Naive thymus-derived CD4-positive, alpha-beta T cell (primary cell): ENCODE measurements at places on chromosomes 1 and 21. TPM values are rescaled to one million over a fixed set of nuclear protein-coding genes. Genes with fewer than 3 reads are reported as not detected.

- no peak for DNase-seq
Observed at GRCh38 chr1:23500466-23500865, 16.5 kb upstream of the ASAP3 start.

DNA sequence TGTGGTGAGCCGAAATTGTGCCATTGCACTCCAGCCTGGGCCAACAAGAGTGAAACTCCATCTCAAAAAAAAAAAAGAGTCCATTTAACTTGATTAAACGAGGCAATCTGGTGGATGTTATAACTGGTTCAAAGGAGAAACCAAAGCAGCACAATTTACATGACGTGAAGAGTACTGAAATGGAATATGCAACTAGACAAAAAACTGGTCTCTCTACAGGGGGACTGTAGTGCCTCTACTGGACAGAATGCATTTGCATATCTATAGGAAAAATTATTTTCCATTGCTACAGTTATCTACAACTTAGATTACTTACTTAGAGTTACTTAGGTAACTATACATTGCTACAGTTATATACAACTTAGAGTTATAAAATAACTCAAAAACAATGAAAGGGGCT lies 2.7 kb upstream of the CAPN2 start:
- DNase-seq = no peak

- no peak for DNase-seq
Observed at GRCh38 chr1:10646347-10646861, 150.0 kb downstream of the CASZ1 start.

DNA sequence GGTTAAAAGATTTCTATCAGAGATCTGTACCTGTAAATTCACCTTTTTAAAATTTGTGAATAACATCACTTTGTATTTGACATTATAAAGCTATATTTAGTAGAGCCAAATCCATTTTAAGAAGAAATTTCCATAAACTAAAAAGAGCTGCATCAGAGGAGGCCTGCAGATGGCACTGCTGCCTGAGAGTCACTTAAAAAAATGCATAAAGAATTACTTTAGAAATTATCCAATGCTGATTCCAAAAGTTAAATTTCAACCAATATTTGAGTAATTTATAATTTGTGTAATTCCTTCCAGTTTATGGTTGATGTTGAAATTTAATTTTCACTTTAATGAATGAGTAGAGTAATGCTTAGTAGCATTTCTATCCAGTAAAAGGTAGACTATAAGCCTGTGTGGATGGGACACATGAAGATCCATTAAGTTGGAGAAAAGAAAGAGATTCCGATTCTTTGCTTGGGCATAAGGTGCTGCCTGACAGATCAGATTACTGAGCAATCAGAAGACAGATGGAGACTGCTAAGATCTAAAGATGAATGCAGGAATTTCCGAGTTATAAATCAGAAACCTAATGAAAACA lies 20.7 kb upstream of the RPE65 start:
- no peak for DNase-seq

DNA sequence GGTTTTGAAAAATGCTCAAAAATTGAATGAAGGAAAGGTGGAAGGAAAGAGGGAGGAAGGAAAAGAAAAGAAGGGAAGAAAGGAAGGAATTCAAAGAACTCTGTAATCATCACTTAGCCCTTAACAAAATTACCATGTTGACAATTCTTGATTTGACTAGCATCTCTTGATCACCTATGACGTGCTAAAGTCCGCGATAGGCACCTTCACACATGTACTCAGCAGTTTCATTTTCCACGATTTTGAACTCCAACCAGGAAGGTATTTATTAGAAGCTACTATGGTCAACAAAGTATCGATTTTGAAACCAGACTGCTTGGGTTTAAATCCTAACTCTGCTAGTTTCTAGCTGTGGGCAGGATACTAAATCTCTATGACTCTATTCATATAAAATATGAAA lies 146.9 kb downstream of the DAB1 start:
- no peak for DNase-seq

GRCh38 chr1:232274236-232274855 lies 355.6 kb downstream of the SIPA1L2 start:
- DNase-seq = no peak

DNA sequence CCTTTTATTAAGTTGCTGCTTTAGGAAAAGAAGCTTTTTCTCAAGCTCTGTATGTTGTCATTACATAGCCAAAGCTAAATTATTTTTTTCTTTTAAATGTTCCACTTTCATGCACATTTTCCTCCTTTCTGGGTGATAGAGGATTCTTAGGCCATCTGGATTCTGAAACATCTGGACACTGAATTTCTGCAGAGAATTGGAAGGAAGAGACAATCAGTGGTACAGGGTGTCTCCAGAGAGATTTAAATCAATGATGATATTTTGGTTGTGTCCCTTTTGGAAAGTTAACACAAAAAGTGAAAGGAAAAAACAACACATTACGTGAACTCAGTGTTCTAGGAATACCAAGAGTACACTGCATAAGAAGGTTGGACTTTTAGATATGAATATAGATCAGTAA lies 211.4 kb upstream of the PKN2 start:
- no peak for DNase-seq

- no peak for DNase-seq
Observed at GRCh38 chr1:9066945-9067807, 2.3 kb downstream of the SLC2A5 start.

GRCh38 chr21:27246741-27247140 lies 279.9 kb upstream of the ADAMTS5 start:
- DNase-seq = no peak

The TTC24 gene
- total RNA-seq = 2.8 TPM

The TEKT2 gene
- total RNA-seq = 0.31 TPM in 1 of 2 replicates, not detected in the other

The AIRE gene
- not detected for total RNA-seq

The AGT gene
- total RNA-seq = not detected

The PGBD5 gene
- total RNA-seq = 0.28 and 0.36 TPM in 2 replicates

The TSPAN2 gene
- 1.4 TPM in 2 replicates for total RNA-seq
